ENCODE measurements at places on chromosomes 2 and 18. TPM values are rescaled to one million over a fixed set of nuclear protein-coding genes. Genes with fewer than 3 reads are reported as not detected.

The REL gene
- 1.4 TPM for total RNA-seq

The PRKAG3 gene
- not detected for total RNA-seq

The DNAH7 gene
- total RNA-seq, result 0.64 TPM

The LYPD6 gene
- total RNA-seq, result 11.3 TPM

- peak; percentile 13 for DNase-seq
Observed at GRCh38 chr2:179129574-179130238, 79.8 kb upstream of the CCDC141 start.

DNA sequence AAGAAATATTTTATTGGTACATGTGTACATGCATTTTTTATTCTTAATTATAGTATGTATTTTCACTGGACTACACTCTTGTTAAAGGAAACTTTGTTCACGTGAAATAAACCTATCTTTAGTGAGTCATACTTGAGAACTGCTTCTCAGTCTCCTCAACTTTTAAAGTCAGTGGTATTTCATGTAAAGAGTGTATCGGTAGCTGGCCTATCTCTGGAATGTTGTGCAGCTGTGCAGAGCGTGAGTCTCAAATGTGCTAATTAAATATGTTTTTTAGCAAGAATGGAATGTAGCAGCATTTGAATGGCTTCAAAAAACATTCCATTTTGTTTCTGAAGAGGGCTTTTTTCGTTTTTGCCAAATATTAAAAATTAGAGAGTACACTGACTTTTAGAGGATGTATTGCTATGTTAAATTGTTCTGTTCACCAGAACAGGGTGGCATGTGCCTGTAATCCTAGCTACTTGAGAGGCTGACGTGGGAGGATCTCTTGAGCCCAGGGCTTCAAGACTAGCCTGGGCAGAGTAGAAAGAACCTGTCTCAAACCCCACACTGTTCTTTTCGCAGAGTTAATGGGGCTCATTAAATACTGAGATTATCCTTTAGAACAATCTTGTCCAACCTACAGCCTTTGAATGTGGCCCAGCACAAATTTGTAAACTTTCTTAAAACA, 14.3 kb downstream of the SPTBN1 start:
- DNase-seq, result peak; percentile 60

DNA sequence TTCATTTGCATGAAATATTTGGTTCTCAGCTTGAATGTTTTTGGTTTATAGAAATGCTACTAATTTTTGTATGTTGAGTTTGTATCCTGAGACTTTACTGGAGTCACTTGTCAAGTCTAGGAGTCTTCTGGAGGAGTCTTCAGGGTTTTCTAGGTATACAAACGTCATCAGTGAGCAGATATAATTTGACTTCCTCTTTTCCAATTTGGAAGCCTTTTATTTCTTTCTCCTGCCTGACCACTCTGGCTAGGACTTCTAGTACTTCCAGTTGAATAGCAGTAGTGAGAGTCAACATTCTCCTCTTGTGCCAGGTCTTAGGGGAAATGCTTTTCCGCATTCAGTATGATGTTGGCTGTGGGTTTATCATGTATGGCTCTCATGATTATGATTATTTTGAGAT, 55.4 kb upstream of the THUMPD2 start:
- no peak for DNase-seq

The DSC3 gene
- total RNA-seq, result not detected
